ENCODE measurements at places on chromosomes 2 and 18. TPM values are rescaled to one million over a fixed set of nuclear protein-coding genes. Genes with fewer than 3 reads are reported as not detected.
A peak's percentile ranks its signal among the peaks of the same experiment; 100 is the strongest.

NDUFAF7 gene
- total RNA-seq = 108 TPM

TUBB6 gene
- 135 TPM for total RNA-seq

TMEM237 gene
- total RNA-seq = 37.7 TPM

- no peak for DNase-seq
Measured at GRCh38 chr2:7109533-7109885, 192.3 kb downstream of the RNF144A start.

GRCh38 chr2:192122946-192123345 lies 71.8 kb downstream of the TMEFF2 start:
- no peak for DNase-seq

DNA sequence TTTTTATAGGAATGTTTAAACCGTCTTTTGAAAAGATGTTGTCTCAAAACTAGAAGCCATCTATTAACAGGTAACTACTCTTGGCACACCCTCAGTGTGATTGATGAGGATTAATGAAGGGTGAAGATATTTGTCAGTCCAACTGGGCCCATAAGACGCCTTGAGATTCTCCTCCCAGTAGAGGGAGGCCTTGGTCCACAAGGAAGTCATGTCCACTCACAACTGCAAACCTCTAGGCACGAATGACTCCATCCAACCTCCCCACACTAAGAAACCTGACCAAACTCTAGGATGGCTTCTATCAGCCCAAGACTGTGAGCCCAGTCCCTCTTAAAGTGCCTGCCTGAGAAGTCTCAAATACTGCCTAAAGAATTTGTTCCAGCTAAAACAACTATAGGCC lies 19.2 kb upstream of the GRP start:
- no peak for DNase-seq

- no peak for DNase-seq
Measured at GRCh38 chr2:146461068-146461467, 1383.8 kb upstream of the ACVR2A start.

ENOSF1 gene
- total RNA-seq = 40.3 TPM

- DNase-seq = no peak
Measured at GRCh38 chr2:132439703-132440398, 23.2 kb downstream of the GPR39 start.

DNA sequence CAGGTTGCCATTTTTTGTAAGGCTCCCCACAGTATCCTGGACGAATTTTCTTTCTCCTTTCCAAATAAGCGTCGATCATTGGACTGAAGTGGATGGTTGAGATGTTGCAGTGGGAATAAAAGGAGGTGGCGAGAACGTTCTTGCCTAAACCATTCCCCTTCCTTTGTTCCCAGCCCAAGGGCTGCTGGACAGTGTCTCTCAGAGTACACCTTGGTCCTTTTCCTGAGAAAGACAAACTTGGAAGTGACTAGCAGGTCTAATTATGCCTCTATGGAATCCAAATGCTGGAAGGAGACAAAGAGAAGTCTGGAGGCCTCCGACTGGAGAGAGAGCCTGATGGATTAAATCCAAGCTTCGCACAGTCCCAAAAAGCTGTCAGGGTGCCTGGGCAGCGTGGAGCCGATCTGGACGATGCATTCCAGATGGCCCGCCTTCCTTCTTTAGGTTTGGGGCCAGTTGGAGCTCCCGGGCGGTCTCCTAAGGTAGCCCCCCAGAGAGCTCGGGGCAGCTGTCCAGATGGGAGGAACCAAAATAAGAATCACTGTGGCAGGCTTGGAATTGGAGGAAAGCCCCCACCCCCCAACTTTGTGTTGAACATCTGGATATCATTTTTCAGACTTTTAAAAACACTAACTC lies 186.8 kb downstream of the TMEM247 start:
- no peak for DNase-seq

GRCh38 chr2:207933396-207934065 lies 91.8 kb downstream of the PLEKHM3 start:
- DNase-seq = peak; percentile 45

GRCh38 chr2:45909677-45910191 lies 258.3 kb downstream of the PRKCE start:
- DNase-seq = no peak

EIF2AK2 gene
- 55.7 TPM for total RNA-seq

- DNase-seq = no peak
Measured at GRCh38 chr18:46096651-46097300, 1.3 kb downstream of the ATP5F1A start.

CPO gene
- 0.66 TPM for total RNA-seq

NETO1 gene
- total RNA-seq = 5.9 TPM

DNA sequence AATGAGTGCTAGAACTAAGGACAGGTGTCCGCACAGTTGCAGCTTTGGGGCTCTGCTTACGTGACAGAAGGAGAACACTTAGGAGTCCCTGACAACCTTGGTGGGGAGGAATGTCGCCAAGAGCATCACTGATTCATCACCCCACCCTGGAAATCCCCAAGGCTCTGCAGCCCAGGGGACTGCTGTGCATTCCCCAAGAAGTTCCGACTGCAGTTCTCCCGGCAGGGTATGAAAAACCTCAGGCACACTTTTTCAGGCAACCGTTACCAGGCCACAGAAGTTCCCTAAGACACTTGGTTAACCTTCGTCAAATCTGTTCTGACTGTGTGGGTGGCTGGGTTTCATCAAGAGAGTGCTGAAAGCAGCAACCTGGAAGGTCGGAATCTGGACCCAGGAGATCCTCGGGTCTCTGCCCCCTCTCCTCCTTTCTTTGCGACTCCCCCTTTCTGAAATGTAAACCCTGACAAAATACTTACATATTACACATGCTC lies 192.1 kb upstream of the CXCR4 start:
- DNase-seq = no peak

GRCh38 chr2:23639406-23639982 lies 254.5 kb downstream of the KLHL29 start:
- DNase-seq = no peak

DNA sequence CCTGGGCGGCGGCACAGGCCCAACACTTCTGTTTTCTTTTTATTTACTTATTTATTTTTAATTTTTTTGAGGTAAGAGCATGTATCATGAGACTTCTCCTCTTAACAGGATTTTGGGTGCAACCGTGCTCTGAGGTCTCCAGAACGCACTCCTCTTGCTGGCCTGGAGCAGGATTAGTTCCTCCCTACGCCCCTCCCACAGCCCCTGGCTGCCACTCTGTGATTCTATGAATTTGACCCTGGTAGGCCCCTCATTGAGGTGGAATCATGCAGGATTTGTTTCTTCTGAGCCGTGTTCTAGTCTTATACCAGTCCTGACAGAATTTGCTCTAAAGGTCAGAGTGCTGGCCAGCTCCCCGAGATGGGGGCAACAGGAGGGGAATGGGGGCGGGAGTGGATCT lies 106.5 kb upstream of the HS6ST1 start:
- DNase-seq = no peak

GRCh38 chr2:11097854-11098387 lies 57.3 kb upstream of the SLC66A3 start:
- DNase-seq = no peak

- DNase-seq = no peak
Measured at GRCh38 chr2:18922276-18922675, 332.9 kb upstream of the NT5C1B start.

CCL20 gene
- total RNA-seq = not detected

- no peak for DNase-seq
Measured at GRCh38 chr2:238063414-238064189, 2.8 kb downstream of the SCLY start.

GULP1 gene
- total RNA-seq = 124 TPM

DNA sequence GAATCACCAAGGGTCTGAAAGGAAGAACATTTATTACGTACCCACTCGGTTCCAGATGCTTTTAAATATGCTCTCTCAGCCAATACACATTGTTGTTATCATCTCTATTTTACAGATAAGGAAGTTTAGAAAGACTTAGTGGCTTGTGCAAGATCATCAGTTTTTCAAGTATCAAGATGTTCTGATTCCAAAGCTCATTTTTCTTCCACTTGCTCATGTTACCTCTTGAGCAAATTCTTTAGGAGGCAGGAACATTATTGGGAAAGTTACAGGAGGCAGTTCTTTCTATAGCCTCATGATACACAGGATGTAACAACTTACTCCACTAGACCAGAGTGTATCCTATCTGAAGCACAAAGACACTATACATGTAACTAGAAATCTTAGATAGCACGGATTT lies 65.0 kb upstream of the MMADHC start:
- no peak for DNase-seq

COL4A3 gene
- total RNA-seq = 0.64 TPM

DNA sequence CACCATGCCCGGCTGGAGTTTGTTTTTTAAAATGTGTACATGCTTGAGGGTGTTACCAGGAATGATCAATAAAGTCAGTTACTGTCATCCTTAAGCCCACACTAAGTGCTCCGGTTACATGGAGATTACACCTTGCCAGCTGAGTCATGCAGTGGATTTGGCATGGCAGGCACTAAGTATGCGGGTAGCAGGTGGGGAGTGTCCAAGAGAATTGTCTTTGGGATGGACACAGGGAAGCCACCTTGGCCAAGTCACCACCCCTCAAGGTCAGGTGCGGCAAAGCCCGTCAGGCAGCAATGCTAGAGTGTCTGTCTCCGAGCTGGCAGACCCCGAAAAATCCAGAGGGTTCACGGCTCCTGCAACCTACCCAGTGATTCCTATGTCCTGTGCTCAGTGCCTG lies 54.8 kb downstream of the GBX2 start:
- DNase-seq = no peak

ALPI gene
- not detected for total RNA-seq

DYSF gene
- total RNA-seq = 4.8 TPM

GALNT3 gene
- total RNA-seq = 17.3 TPM

- DNase-seq = no peak
Measured at GRCh38 chr18:45166341-45166835, 448.9 kb upstream of the SLC14A2 start.

- DNase-seq = peak; percentile 13
Measured at GRCh38 chr2:902584-902983, 48.1 kb upstream of the SNTG2 start.

MPHOSPH10 gene
- total RNA-seq = 42.1 TPM

STON1 gene
- total RNA-seq = 5.5 TPM

GRCh38 chr2:88179228-88179679 lies 9.1 kb downstream of the THNSL2 start:
- DNase-seq = no peak

CHRNA1 gene
- total RNA-seq = not detected

DNA sequence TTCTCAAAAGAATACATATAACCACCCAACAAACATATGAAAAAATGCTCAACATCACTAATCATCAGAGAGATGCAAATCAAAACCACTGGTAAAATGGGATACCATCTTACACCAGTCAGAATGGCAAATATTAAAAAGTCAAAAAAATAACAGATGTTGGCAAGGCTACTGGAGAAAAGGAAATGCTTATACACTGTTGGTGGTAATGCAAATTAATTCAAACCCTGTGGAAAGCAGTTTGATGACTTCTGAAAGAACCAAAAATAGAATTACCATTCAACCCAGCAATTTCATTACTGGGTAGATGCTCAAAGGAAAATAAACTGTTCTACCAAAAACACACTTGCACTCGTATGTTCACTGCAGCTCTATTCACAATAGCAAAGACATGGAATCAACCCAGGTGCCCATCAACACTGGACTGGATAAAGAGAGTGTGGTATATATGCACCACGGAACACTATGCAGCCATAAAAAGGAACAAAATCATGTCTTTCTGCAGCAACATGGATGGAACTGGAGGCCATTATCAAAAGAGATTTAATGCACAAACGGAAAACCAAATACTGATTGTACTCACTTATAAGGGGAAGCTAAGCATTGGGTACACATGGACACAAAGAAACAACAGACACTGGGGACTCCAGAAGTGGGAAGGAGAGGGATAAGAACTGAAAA lies 38.8 kb downstream of the NCKAP1 start:
- DNase-seq = no peak

- DNase-seq = no peak
Measured at GRCh38 chr2:120469426-120469825, 123.5 kb downstream of the INHBB start.

PLEKHH2 gene
- total RNA-seq = 2.5 TPM

CCDC68 gene
- not detected for total RNA-seq

REG3G gene
- total RNA-seq = not detected

CRYGC gene
- total RNA-seq = not detected

TGFA gene
- 3.3 TPM for total RNA-seq

DNA sequence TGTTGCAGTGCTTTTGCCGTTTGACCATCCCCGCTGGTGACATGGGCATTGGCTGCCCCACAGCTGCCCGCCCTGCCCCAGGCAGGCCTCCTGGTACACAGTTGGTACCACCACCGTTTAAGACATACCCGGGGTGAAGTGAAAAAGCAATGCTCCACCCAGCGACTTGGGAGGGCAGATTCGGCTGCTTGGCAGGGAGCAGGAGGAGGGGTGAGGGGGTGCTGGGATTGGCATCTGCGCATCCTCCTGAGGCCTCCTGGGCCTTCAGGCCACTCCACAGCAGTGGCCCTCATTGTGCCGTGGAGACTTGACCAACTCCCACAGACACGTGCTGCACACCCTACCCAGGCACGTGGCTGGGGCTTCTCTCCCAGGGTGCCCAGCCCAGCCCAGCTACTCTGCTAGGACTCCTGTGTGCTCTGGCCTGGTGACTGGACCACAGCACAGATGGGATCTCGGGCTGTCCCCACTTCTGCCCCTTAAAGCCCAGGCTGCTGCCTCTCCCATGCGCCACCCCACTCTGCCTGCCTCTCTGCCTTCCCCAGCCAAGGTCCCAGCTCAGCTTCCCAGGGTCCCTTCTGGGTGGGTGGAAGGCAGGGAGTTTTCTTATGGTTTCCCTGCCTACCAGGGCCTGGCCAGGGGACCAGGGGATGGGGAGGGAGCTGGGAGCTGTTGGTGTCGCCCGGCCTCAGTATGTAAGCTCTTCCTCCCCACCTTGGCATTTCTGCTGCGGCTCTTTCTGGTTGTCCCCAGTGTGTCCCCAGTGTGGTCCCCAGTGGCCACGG lies 157.0 kb upstream of the HS6ST1 start:
- peak; percentile 16 for DNase-seq

DNA sequence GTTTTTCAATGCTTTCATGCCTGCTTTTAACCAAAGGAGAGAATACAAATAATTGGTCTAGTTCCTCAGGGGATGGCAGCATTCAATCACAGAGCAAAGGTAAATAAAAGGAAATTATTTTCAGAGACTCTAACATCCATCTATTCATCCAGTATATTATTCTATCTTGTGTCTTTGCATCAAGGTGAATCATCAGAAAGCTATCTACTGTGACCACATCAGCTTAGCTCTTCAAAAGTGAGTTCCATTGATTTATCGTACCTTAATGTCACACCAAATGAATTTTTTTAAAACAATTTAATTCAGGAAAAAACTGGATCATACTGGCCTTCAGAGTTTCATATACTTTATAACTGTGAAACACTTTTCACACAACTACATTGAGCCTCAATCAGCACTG lies 66.1 kb downstream of the CHN1 start:
- DNase-seq = no peak

LIPG gene
- total RNA-seq = 6.1 TPM

TBR1 gene
- not detected for total RNA-seq

Measured in H9 (cell line).